Stimulated activated CD4-positive, alpha-beta T cell treated with anti-CD3 and anti-CD28 coated beads, Interleukin-4, amount 100 ng/mL, for 4 hours (primary cell): ENCODE measurements at places on chromosomes 7 and 10.

DNA sequence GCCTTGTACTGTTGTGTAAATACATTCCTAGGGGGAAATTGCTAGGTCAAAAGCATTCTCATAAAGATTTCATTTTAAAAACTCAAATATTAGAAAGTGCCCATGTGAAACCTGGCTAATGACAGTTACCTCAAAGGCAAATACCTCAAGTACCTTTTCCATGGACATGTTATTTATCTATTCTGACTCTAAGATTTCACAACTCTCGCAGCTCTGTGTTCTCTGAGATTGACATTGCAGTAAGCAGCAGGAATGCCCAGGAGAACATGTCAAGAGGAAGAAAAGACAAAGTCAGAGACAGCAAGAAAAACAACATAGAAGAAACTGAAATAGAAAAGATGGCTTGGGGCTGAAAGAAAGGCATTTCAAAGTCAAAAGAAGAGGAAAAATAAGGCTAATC, 187.4 kb downstream of the CYP26A1 start:
- no peak for DNase-seq

DNA sequence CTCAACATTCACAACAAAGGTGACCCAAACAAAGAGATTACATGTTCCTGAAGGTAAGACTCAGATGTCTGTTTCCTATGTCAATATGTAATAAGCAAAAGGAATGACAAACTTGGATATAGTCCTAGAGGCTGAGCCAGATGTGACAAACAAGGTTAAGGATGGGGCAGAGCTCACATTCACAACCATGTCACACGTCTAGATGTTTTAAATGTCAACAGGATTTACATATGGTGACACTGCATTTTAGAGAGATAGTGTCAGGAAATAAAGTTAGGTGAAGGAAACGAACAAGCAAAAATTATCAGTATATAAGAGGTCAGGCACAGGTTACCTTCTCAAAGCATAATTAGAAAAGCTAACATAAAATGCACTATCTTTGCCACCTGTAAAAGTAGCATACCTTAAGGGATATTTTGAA, 8.4 kb downstream of the RELN start:
- DNase-seq, result no peak

GRCh38 chr10:11004144-11005077, 13.3 kb upstream of the CELF2 start:
- DNase-seq, result no peak

DNA sequence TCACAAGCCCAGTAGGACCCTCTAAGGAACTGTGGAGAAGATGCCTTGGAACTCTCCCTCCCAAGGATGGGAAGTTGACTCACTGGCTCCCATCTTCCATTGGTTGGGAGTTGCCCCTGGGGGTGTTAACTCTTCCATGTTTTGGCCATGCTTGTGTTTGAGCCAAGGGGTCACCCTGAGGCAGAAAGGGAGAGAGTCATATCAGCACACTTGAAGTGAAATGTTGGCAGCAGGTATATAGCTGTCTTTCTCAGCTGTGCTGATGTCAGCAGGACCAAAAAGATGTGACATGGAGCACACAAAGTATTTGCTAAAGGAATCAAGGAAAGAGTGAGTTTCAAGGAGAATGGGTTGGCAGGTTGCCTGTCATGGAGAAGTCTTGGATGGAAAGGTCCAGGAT, 359.4 kb downstream of the RPS24 start:
- DNase-seq, result no peak

DNA sequence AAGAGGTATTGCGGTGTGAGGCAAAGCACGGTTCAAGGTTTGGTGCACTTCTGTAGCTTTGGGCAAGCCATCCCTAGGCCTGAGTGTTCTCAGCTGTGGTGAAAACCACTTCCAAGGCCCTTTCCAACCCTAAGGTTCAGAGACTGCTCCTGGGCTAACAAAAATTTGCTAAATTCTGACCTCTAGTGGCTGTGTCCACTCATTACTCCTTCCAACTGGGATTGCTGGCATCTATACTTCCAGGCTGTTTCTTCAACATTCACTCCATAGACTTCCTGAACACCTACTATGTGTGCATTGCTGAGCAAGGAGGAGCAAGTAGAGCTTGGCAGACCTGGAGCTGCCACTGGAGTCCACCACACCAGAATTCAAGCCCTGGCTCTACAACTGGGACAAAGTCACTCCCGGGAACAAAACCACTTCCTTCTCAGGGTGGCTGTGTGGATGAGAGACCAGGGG, 29.3 kb upstream of the SH3PXD2A start:
- no peak for DNase-seq

- no peak for DNase-seq
Observed at GRCh38 chr10:71911296-71911953, 52.8 kb upstream of the CHST3 start.
